ENCODE measurements at places on chromosomes 1 and 21.

DNA sequence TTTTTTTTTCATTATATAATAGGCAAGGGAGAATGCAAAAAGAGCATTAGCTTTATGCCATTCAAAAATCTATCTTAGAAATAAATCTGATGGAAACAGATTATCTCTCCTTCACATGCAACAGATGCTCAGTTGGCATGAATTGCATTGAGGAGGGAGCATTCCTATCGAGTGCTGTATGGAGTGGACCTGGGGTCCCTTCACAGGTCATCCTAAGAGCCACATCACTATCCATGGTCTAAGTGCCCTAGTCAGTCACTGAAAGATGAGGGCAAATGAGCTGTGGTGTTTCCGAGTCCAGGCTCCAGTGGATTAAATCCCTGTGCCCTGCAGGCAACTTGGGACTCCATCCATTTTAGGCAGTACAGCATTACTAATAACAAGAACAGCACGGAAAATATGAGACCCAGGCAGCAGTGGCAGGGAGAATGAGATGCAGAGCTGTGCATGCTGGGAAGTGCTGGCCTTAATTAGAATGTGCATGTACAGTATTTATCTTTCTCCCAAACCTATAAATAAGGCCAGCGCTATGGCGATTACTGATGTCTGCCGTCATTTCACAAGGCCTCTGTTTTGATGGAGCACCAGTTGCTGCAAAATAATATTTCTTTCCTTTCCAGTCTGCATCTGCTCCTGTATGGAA lies 512.3 kb upstream of the PLXNA2 start:
- DNase-seq: no peak

DNA sequence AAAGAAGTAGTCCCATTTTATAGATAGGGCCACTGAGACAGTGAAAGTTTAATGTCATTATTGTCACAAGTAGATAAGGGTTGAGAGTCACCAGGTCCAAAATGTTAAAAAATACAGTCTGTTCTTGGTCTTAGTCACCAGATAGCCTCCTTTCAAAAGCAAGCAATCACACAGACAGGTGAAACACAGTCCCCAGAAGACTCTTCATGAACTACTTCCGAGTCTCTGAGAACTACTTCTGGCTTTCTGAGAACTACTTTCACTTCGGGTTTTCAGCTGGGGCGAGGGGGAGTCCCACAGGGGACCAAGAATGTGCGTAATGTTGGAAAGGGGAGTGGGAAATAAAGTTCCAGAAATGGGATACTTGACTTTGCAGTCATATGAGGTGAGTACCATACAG lies 143.2 kb downstream of the HHIPL2 start:
- no peak for DNase-seq

GRCh38 chr1:91621360-91621759 lies 120.7 kb downstream of the CDC7 start:
- DNase-seq: no peak

DNA sequence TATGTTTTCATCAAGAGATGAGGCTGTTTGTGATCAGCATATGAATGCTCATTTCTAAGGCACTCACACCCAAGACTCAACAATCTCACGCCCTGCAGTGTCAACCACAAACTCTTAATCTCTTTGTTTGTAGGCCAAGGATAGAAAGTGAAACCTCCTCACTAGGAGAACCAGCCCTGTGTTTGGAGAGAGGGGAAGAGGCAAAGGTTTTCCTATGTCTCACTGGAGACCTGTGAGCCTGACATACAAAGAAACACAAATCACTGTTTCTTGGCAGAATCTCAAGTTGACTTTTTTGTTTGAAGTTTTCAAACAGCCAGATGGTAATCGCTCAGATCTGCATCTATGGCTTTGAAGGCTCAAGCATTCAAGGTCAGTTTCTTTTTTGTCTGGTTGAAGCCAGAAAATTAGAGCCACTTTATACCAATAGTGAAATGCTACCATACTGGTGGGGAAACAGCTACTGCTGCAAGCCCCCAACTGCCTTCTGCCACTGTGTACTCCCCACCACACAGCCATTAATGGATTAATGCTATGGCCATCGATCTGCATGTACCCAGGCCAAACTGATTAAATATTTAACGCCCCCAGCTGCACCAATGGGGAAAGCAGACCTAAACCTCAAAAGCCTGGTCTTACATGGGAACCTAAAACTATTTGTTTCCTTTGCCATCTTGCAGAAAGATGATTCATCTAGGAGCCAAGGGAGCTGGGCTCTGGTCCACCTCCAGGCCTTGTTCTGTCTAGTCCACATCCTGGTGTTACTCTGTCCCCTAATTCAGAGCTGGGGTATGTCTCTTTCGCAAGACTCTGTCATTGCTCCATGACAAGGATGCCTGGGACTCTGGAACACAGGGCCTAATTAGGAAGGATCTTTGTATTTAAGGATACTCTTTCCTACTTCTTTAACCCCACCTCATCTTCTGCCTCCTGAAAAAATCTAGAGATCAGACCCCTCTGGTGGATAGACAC lies 16.3 kb downstream of the PDZK1 start:
- peak; percentile 58 for DNase-seq

DNA sequence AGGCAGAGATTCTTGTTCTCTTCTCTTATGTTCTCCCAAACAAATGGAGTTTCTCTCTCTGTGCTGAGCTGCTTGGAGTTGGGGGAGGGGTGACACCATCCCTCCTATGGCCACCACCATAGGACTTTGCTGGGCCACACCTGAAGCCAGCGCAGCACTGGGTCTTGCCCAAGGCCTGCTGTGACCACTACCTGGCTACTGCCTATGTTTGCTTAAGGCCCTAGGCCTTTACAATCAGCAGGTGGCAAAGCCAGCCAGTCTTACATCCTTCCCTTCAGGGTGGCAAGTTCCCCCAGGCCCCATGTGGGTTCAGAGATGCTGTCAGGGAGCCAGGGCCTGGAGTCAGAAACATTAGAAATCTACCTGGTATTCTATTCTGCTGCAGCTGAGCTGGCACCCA lies 6.3 kb upstream of the MTARC2 start:
- DNase-seq: no peak

DNA sequence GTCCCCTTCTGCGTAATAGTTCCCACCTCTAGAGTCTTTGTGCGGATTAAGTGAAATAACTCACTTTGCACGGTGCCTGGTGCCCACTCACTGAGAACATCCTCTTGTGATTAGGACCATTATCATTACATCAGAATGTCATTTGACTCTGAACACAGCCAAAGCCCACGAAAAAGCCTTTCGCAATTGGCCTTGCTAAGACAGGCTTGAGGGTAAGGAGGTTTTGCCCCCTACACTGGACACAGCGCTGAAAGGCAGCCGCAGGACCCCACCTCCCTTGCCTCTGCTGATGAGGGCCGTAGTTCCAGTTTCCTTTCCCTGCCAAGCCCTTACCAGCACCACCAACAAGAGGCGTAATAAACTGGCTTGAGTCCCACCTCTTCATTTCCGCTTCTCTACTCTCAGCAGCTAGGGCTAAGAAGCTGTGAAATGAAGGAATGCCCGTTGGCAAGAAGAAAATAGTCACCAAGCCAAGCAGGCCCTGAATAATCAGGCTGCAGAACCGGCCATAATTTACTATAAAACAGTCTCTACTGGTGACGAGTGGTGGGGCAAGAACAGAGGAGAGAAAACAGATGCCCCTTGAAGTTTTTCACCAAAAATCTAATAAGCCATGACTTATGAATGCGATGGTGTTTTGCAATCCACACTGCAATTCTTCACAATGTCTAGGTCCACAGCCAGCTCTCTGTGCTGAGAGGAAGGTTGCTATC lies 53.1 kb downstream of the SH3GLB1 start:
- peak; percentile 93 for DNase-seq

GRCh38 chr1:89938171-89939055 lies 56.5 kb upstream of the ZNF326 start:
- peak; percentile 49 for DNase-seq

GRCh38 chr21:44478124-44478800 lies 23.0 kb downstream of the LRRC3 start:
- DNase-seq: no peak

- DNase-seq: no peak
Measured at GRCh38 chr1:229030630-229031029, 240.3 kb upstream of the RAB4A start.

DNA sequence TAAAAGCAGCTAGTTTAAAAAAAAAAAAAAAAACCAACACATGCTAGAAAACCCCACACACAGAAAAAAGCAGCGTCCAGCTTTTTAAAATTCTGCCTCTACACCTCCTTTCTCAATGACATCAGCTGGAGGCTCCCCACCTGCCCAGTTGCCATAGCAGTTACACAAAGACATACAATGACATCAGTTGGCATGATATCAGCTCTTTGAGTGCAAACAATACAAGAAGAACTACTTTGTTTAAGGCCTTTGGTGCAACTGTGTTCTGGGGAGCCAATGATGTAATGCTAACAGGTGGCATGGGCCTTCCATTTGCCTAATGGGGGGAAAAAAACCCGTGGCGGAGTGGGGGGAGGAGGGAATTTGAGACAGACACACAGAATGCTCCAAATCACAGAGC lies 32.9 kb downstream of the DUSP10 start:
- peak; percentile 80 for DNase-seq

DNA sequence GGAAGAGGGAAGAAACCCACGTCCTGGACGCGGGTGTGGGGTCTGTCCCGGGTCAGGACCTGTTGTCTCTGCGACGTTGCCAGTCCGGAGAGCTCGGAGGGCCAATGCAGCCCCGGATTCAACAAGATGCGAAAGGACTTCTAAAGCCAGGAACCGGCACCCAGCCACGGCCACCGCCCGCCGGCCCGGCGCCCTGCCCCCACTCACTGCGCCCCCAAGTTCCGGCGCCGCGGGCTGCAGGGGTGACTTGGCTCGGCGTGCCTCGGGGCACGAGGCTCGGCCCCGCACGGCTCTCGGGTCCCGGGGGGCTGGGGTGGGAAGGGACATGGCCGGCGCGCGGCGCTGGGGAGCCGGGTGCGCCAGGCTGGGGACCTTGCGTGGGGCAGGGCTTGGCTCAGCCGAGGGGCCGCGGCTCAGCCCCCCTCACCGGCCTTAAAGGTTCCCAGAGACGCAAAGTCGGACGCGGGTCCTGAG lies 51.8 kb upstream of the H6PD start:
- DNase-seq: no peak

GRCh38 chr1:181083842-181084605 lies 4.5 kb upstream of the IER5 start:
- peak; percentile 74 for DNase-seq

DNA sequence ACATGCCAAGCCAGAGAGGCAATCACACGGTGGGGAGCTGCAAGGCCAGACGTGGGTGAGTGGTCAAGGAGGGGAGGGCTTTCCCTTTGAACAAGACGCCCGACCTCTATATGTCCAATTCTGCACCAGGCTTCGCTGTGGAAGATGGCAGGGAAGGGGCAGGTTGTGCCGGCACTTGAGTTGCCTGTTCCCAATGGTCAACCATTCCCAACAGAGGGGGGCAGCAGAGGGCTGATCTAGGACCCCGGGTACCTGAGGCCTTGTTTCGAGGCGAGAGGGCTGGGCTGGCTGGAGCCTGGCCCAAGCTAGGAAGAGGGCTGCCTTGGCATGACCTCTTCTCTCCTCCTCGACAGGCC lies 64.9 kb downstream of the TMEM53 start:
- peak; percentile 46 for DNase-seq

GRCh38 chr1:21234779-21235178 lies 55.5 kb downstream of the ECE1 start:
- no peak for DNase-seq
